ENCODE measurements at places on chromosomes 6 and 20.

DNA sequence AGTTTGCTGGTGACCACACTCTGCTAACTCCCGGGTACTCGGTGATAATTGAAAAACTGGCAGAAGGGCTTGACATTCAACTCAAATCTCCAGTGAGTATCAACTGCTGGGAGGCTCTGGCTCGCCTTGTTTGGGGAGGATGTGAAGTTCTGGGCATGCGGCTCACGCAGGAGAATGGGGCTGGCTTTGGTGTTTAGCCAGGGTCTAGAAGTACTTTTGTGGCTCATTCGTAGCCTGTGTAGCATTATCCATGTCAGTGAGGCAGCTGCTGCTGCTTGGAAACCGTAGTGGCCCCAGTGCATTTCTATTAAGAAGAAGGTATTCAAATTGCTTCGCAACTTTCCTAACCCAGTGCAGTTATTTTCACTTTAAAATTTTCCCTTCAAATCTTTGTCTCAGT is 52.2 kb downstream of the KDM1B start:
- DNase-seq, result no peak

DNA sequence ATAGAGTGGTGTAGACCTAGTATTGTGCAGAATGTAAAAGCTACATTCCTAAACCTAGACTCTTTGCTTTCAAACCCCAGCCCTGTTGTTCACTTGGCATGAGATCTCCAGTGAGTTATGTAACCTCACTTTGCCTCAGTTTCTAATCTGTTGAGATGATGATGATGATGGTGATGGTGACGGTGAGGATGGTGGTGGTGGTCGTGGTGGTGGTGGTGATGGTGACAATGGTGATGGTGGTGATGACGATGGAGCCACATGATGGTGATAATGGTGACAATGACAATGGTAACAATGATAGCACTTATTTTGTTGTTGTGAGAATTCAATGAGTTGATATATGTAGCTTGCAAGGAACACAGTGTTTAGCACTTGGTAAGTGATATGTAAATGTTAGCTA is 80.3 kb downstream of the FAXC start:
- no peak for DNase-seq

GRCh38 chr6:5729080-5729434 is 277.7 kb downstream of the NRN1 start:
- DNase-seq, result no peak

DNA sequence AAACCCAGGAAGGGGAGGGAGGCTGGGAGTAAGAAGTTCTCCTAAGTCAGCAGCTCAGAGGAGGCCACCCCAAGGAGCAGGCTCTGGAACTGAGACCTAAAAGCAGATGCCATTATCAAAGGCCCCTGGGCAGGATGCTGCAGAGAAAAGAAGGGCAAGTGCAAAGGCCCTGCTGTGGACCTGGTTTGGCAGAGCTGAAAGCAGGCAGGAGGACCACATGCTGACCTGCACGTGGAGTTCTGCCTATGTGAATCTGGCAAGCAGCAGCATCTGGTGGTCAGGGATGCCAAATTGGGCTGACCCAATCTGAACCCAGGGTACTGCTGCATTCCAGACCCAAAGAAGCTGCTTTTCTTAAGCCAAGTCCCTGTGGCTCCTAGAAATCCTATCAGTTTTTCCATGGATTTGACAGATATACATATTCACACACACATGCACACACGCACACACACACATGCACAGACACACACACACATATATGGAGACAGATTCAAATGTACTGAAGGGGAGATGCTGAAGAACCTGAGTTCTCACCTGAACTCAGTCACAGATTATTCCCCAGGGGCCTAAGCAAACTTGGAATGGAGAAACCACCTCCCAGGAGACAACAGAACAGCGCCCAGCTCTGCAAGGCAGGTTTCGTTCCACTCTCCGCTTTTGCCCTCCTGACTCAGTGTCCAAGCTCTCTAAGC is 119.9 kb downstream of the FOXA2 start:
- no peak for DNase-seq

DNA sequence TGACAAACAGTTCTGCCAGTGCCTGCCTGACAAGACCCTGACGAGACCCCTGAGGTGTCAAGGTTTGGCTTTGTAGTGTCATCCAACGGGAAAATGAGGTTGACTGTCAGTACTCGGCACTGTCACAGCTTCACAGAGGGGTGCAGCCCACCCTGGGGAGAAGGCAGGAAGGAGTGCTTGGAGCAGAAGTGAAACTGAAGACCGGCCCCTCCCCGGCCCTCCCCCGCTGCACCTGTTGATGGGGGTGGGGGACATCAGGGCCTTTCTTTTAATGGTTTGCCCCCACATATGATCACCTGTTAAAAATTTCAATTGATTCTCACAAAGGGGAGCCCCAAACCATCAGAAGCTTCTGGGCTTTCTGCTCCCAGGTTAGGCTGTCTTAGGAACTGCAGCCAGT is 6.8 kb downstream of the PMEPA1 start:
- no peak for DNase-seq

GRCh38 chr20:57783956-57784837 is 74.4 kb upstream of the PMEPA1 start:
- no peak for DNase-seq

DNA sequence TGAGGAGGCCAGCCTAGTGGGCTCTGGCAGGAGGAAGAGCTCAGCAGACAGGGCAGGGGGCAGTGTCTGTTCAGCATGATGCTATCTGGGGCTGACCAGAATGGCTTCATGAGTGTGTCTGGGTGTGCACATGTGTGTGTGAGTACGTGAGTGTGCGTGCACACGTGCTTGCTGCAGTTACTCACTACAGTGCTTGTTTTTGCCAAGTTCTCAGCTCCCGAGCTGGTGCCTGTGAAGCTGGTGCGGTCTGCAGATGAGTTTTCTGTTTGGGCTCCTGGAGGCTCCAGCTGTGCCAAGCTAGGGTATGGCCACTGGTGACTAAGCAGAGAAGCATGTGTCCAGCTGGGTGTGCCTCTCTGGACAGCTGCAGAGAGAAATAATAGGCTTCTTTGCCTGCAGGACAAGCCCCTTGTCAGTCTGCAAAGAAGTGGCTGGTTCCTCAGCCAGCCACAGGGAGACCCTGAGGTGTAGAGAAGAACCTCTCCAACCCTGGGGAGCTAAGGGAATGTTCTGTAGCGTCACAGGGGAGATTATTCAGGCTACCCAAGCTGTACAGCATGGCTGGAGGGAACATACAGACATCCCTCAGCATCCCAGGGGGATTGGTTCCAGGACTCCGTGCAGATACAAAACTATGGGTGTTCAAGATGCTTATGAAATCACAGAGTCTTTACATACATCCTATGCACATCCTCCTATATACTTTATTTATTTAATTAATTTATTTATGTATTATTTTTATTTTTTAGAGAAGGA is 40.2 kb upstream of the FAM50B start:
- DNase-seq, result no peak

GRCh38 chr20:20859510-20859909 is 147.1 kb upstream of the RALGAPA2 start:
- DNase-seq, result no peak

- DNase-seq, result no peak
Measured at GRCh38 chr6:83707829-83708545, 914 bp downstream of the SNAP91 start.

GRCh38 chr6:150302520-150303176 is 66.2 kb upstream of the IYD start:
- no peak for DNase-seq

GRCh38 chr6:158292016-158292415 is 20.2 kb upstream of the TULP4 start:
- no peak for DNase-seq
